ENCODE measurements at places on chromosomes 6 and 20.

DNA sequence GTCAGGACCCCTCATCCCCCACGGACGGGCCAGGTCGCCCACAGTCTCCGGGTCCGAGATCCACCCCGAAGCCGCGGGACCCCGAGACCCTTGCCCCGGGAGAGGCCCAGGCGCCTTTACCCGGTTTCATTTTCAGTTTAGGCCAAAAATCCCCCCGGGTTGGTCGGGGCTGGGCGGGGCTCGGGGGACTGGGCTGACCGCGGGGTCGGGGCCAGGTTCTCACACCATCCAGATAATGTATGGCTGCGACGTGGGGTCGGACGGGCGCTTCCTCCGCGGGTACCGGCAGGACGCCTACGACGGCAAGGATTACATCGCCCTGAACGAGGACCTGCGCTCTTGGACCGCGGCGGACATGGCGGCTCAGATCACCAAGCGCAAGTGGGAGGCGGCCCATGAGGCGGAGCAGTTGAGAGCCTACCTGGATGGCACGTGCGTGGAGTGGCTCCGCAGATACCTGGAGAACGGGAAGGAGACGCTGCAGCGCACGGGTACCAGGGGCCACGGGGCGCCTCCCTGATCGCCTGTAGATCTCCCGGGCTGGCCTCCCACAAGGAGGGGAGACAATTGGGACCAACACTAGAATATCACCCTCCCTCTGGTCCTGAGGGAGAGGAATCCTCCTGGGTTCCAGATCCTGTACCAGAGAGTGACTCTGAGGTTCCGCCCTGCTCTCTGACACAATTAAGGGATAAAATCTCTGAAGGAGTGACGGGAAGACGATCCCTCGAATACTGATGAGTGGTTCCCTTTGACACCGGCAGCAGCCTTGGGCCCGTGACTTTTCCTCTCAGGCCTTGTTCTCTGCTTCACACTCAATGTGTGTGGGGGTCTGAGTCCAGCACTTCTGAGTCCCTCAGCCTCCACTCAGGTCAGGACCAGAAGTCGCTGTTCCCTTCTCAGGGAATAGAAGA, 978 bp downstream of the HLA-A start:
- no peak for DNase-seq

DNA sequence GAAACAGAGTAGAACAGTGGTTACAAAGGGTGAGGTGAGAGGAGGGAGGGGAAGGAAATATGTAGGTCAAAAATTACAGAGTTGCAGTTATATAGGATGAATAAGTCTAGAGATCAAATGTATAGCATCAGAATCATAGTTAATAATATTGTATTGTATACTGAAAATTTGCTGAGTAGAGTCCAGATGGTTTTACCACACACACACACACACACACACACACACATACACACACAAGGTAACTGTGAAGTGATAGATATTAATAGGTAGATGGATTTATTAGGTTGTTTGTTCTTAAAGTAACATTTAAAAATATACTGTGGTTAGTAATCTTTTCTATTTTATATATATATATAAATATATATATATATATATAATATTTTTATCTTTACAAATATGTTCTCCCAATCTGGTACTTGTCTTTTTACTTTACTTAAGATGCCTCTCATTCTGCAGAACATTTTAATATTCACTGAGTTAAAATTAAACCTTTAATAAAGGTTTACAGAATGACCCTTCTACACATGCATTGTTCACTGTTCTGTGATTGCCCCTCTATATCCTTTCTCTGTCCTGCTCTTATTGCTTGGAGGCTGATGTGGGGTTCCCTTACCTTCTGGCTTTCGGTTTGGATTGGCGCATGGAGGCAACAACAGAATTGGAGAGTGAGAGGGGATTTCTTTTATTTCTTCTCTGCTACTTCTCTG, 408 bp downstream of the PTCHD4 start:
- DNase-seq = no peak

GRCh38 chr6:72561629-72562028, 60.2 kb upstream of the KCNQ5 start:
- DNase-seq = no peak

DNA sequence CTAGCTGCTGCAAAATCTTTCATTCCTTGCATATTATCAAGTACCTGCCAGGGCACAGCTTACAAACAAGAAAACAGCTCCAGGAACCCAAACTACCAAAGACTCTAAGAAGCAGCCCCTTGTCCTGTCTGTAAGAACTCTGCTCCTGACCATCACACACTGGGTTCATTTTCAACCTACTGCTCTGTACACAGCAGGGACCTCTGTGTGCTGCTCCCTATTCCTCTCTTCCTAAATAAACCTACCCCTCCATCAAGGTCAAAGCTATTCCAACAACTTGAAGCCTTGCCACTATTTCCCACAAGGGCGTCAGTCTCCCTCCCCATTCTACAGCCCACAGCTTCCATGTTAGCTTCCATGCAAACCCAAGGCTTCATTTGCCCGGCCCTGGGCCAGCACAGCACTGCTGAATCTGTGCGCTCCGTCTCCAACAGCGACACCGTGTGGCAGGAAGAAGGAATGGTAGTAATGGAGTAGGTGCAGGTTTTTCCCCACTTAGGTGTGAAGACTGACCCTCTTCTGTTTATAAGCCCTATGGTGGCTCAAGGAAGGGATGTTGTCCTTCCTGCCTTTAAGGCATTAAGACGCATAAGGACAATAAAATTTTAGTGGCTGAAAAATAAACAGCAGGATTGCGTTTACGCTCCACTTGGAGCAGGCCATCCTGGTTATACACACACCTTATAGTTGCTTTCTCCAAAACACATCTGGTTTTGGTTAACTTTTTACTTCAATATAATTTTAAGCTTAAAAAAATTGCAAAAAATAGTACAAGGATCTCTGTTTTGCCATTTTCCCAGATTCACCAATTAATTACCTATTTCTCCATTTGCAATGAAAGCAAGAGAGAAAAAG, 115.2 kb upstream of the NXT1 start:
- DNase-seq = no peak

DNA sequence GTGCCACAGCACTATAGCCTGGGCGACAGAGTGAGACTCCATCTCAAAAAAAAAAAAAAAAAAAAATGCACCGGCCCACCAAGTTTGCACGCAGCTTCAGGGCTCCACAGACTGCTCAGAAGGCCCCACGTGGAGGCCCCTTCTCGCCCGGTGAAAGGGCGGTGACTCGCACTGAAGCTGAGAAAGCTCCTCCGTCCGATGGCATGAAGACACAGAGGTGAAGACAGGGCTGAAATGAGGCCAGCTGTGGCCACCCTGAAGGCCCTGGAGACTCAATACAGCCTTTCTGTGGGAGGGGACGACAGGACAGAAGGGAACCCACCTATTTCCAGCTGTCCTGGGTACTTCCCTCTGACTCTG, 84.0 kb downstream of the PTPN1 start:
- no peak for DNase-seq
